ENCODE measurements at places on chromosomes 5 and 9.
A peak's percentile ranks its signal among the peaks of the same experiment; 100 is the strongest.

- DNase-seq = no peak
These were observed 115.4 kb upstream of the NTRK2 start for GRCh38 chr9:84554069-84554664.

DNA sequence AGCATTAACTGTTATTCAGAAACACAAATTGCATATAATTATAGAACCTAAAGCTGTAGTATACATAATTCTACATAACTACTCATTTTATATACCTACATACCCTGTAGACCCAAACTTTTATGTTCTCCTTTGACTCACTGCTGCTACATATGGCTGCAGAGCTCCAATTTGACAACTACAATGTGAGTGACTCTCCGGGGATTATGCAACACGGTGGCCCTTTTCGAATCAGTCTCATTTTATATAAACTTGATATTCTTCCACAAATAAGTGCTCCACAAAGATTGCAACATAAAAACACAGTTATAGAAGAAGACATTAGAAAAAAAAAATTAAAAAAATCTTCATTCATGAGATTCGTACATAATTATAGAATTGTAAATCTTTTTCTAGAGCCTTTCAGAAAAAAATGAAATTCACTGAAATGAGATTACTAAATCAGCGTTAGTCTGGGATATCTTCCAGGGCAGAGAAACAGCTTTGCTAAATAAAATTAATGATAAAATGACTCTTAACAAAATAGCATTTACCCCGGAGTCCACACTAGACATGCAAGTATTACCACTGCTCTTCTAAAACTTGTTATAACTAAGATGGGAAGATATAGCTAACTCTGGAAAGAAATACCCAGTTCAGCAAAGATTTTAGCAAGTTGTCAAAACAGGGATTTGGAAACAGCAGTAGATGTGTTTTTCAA is 52.6 kb downstream of the SRFBP1 start:
- no peak for DNase-seq

DNA sequence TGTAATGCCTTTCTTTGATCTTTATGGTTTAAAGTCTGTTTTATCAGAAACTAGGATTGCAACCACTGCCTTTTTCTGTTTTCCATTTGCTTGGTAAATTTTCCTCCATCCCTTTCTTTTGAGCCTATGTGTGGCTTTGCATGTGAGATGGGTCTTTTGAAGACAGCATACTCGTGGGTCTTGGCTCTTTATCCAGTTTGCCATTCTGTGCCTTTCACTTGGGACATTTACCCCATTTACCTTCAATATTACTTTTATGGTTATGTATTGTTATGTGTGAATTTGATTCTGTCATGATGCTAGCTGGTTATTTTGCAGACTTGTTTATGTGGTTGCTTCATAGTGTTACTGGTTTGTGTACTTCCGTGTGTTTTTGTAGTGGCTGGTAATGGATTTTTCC is 59.2 kb downstream of the YTHDC2 start:
- DNase-seq = no peak

DNA sequence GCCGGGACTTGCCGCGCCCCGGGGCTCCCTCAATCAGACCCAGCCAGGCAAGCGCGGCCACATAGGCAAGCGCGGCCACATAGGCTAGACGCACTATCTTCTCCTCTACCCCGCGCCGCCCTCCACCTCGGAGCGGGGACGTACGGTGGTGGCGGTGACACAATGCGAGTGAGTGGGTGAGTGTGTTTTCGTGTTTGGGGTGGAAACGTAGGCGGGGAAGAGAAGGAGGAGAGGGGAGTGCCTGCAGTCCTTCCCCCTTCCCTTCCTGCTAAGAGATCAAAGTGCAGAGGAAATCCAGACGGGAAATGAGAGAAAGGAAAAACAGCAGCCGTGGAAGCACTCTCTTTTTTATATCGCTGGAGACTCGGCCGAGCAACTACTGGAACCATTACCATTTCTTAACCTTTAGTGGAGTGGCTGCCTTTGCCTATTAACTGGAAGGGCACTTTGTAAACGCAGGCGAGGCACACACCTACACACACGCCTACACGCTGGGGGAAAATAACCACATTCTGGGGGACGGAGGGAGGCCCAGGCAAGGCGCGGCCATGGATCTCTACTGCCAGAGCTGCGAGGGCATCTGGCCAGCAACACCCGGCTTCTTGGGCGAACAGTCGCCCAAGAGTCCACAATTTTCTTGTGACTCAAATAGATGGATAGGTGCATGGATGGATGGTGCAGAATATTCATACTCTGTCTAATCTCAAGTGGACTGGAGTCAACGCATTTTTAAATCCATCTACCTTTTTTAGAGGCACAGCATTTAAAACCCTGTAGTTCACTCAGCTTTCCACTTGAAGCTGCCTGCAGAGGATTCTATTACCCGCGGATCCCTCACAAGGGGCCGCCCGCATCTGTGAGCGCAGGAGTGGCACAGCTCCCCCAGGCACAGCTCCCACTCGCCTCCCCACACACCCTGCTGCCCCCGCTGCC is 2.1 kb downstream of the EDIL3 start:
- DNase-seq = peak; percentile 80

DNA sequence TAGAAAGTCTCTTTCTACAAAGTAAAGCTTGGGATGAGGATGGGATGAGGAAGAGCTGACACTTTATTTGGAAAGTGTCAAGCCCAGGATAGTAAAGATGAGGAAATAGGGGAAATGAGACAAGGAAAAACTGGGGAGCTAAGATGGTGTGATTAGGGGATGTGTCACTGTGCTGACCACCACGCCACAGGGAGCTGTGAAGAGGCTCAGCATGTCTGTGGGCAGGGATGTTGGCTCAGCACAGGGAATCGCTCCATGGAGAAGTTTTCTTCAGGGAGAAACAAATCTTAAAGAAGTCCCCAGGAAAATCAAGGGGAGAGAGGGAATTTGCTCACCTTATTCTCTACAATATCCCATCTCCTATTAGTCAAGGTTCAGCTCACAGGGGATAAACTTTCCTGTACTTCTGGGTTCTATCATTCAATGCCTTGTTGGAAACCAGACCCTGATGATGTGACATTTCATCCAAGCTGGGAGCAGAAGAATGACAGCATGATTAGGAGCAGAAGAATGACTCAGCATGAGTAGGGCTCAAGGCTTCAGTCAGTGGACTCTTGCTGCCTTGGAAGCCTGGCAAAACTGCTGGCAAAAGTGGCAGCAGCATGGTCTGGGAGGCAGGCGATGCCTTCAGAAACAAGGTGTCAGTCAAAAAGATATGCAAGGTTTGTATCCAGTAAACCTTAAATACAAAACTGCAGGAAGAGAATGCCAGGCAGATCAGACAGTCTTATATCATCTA is 4.9 kb downstream of the HSPB3 start:
- DNase-seq = no peak

DNA sequence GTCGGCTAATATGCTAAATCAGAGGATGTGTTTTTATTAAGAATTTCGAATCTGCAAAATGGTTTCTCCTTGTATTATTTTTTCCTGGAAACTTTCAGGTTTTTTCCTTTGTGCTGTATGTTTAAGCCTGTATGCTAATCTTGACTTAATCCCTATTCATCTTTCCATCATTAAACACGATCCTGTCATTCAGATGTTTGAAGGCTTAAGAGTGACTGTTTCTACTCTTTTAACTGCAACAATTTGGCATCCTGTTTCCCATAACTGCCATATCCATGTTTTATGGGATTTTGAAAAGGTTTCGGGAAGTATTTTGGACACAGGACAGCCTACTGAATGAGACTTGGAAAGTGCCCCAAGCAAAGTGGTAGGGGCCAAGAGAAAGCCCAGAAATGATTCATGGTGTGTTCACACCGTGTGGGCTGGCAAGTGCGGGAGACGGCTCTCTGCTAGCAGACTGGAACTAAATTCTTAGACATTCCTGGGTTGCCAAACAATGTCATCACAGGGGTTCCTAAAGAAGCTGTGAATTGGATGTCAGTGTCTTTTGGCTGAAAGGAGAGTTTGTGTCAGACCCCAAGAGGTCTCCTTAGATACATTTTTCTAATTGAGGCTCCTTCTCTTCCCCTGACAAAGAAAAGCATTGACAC is 125.4 kb upstream of the ADAMTS16 start:
- DNase-seq = no peak

DNA sequence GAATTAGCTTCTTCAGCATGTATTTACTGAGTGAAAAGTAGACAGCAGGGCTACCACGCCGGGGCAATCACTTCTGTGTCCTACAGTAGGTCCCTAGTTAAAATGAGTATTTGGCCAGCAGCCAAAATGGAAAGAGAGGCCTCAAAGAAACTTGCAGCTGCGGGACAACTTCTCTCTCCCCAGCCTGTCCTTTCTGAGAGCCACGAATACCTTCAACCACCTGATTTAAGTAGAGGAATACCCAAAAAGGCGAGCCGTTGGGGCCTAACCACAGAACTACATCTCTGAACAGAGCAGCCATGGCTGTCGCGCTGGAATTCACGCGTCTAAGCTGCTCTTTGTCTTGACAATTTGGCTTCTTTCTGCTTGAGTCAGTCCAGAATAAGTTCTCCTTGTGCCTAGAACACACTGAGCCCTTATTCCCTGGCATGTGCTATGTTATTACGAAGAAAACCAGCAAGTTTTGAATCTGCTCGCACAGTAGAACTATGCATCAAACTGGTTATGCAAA is 43.8 kb upstream of the GOLPH3 start:
- no peak for DNase-seq

GRCh38 chr5:101663543-101663942 is 632.5 kb downstream of the SLCO4C1 start:
- DNase-seq = no peak

- DNase-seq = no peak
These were observed 31.0 kb upstream of the RNF38 start for GRCh38 chr9:36431078-36431477.

GRCh38 chr9:19922476-19923118 is 133.8 kb upstream of the SLC24A2 start:
- no peak for DNase-seq

All from upper lobe of left lung (tissue), 6 donors.